ENCODE measurements at places on chromosomes 16 and 17.

- peak; percentile 87 for DNase-seq
Observed at GRCh38 chr16:23148513-23149266, 562 bp downstream of the USP31 start.

DNA sequence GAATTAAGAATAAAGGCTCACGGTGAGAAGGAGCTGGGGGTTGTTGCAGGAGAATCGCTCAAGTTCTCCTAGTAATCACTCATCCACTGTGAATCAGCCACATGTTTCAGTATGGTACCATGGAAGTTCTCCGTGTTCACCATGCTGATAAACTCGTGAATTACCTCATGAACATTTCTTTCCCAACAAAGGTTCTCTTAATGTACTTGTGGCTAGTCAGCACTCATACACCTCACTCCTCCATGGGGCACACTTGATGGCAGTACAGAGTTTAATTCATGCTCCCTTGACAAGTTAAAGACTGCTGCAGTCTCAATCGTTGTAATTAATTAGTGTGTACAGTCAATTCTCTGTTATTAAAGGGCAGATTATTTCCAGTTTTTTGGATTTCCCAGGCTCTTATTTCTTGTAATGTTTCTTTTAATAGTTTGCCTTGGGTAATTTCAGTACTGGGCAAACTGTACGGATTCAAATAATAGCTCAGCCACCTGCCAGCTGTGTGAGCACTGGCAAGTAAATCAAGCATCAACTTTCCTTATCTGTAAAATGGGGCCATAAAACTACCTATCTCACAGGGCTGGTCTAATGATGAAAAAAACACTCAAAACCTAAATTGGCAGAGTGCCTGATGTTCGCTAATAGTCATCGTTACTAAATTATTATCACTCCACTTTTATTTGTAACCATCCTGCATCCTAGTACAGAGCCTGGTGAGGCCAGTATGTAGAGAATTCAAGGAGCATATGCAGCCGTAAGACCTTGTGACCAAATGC, 6.1 kb downstream of the GOT2 start:
- DNase-seq = no peak

DNA sequence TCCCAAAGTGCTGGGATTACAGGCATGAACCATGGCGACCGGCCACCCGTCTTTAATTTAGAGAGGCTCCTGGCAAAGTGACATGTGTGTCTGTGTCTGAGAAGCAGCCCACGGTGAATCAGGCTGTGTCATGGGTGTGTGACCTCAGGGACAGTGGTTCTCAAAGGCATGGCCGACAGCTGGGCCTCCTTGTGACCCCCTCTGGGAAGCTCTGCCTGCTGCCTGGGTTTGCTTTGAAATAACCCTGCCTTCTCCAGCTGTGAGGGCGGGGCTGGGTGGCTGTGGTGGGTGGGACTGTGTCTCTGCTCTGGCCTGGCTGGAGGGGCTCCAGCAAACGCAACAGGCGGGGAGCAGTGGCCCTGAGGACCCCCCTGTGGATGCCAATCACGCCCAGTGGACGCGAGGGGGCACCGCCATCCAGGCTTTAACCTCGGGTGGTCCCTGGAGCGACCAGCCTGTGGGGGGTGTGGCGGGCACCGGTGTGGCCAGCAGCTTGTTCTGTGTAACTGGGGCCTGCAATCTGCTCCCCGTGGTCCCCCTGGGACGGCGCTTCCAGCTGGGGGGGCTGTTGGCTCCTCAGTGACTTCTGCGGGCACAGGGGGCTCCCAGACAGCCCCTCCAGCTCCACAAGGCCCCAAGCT, 8.8 kb upstream of the APRT start:
- DNase-seq = no peak

DNA sequence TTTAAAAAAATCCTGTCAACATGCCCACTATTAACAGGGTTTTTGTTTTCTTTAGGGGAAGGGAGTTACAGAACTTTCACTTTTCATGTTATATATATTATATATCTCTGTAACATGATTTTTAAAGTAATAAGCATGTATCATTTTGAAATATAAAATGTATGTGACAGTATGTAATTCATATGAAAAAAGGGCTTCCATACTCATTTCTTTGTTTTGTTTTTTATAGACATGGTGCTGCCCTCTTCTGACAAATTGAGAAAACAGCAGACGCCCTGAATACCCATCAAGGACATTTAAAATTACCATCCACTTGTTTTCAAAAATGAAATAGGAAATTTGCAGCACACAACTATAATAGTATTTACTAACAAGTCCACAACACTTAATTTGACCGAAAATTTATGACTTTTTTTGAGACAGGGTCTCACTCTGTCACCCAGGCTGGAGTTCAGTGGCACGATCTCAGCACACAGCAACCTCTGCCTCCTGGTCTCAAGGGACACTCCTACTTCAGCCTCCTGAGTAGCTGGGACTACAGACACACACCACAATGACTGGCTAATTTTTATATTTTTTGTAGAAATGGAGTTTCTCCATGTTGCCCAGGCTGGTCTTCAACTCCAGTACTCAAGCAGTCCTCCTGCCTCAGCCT, 30.4 kb downstream of the CFDP1 start:
- DNase-seq = no peak

DNA sequence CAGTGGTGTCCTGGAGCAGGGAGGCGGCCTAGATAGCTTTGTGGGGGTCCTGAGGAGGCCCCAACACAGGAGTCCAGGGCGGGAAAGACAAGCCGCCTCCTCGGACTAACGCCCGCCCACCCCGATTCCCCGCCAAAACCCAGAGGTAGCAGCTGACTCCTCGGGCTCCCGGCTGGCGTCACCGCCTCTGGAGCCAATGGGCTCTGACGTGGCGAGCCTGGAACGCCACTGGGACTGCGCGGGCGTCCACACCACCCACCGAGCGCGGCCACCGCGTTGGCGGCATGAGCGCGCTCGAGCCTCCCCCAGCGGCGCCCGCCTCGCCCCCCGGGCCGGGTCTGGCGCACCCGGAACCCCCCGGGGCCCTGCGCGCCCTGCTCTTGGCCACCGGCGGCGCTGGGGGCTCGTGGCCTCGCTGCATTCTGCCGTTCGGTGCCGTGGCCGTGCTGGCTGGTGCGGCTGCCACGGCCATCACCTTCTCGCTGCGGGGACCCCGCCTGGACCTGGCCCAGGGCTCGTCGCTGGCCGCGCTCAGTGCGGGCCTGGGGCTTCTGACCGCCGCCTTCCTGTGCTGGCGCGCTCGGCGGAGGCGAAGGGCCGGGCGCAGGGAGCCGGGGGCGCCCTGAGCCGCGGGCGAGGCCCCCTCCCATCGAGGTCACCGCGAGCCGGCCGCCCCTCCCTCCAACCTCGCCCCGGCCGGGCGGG, 3.4 kb upstream of the NTN3 start:
- DNase-seq = peak; percentile 88

GRCh38 chr17:62718429-62718828, 89.7 kb downstream of the MARCHF10 start:
- no peak for DNase-seq
